ENCODE measurements at places on chromosomes 2 and 18. TPM values are rescaled to one million over a fixed set of nuclear protein-coding genes. Genes with fewer than 3 reads are reported as not detected.
A peak's percentile ranks its signal among the peaks of the same experiment; 100 is the strongest.

The ASB18 gene
- not detected for total RNA-seq

DNA sequence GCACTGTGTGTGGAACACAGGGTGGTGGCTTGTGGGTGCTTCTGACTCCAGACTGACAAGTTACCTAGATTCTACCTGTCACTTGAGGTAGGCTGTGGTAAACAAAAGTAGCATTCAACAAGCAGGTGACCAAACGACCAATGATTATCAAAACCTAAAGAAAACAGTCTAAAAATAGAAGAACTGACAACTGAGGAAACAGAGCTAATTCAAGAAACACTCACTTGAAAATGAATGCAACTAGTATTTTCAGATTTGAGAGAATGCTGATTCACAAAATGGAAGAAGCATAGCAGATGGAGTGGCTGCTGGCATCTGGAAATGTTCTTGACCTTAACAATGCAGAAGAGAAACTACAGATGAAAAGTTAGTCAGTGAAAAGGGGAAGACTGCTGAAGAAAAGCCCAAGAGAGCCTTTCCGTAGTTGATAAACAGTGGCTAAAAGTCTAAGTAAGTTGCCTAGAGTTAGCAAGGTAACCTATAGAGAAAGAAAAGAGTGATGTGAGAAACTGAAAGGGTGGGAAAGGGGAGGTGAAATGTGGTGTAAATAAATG, 170.4 kb downstream of the NCK2 start:
- no peak overlapping the region for H3K4me3 ChIP-seq
- DNase-seq = no peak
- H3K27me3 ChIP-seq = no peaks in the 10 kb centered on the region
- no peak overlapping the region for H3K27ac ChIP-seq

- H3K27ac ChIP-seq = no peak overlapping the region
- no peaks in the 10 kb centered on the region for H3K27me3 ChIP-seq
- H3K36me3 ChIP-seq = no peaks in the 10 kb centered on the region
- DNase-seq = no peak
- no peak overlapping the region for H3K4me3 ChIP-seq
Observed at GRCh38 chr2:57760381-57760801, 286.2 kb upstream of the VRK2 start.

- DNase-seq = no peak
- H3K27me3 ChIP-seq = no peaks in the 10 kb centered on the region
- H3K4me3 ChIP-seq = no peak overlapping the region
- no peaks in the 10 kb centered on the region for H3K36me3 ChIP-seq
- peaks cover 17% of the 10 kb centered on the region for H3K4me1 ChIP-seq
Observed at GRCh38 chr2:238731961-238732360, 115.9 kb upstream of the TWIST2 start.

DNA sequence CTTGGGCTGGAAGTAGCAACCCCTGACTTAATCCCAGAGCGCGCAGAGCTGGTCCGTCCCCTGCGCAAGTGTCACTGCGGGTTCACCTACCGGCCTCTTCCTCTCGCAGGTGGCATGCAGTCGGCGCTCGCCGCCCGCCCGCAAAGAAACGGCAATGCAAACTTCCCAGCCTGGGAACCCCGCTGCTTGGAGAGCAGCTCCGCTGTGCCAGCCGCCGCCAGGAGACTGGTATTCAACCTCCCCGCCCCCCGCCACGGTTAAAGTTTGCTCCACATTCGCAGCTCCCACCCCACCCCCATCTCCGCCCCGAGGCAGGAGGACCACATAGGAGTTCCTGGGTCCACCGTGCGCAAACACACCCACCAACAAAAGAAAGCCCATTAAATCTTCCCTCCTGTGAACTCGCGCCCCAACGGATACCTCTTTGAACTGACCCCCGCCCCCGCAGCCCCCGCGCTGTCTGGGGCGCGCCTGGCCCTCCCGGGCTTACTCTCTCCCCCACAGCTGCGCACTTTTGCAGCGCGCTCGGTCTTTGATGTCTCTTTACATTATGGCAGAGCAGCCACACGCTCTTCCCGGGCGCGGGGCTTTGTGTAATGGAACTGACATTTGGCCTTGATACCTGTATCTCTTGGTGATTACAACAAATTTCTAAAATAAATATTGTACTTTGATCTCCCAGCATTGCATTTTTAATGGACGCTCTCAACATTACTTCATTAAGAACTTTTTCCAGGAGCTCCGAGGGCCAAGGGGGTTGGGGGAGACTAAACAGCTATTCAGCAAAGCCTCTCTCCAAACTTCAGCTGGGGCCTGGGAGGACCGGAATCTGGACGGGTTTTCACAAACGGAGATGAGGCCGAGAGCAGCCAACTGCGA, 3.1 kb upstream of the SP5 start:
- H3K27ac ChIP-seq = no peak overlapping the region
- H3K36me3 ChIP-seq = no peaks in the 10 kb centered on the region
- no peak for DNase-seq

DNA sequence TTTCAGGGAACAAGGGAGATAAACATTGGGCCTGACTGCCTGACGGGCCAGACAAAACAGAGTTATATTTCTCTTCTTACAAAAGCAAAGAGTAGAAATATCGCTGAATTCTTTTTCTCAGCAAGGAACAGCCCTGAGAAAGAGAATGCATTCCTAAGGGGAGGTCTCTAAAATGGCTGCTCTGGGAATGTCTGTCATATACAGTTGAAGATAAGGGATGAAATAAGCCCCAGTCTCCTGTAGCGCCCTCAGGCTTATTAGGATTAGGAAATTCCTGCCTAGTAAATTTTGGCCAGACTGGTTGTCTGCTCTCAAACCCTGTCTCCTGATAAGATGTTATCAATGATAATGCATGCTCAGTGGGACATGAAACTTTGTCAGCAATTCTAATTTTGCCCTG, 134.9 kb upstream of the CNTNAP5 start:
- no peaks in the 10 kb centered on the region for H3K4me1 ChIP-seq
- no peak overlapping the region for H3K27ac ChIP-seq
- no peak for DNase-seq
- H3K36me3 ChIP-seq = no peaks in the 10 kb centered on the region

GRCh38 chr2:88400037-88400767, 52.3 kb downstream of the FOXI3 start:
- no peaks in the 10 kb centered on the region for H3K36me3 ChIP-seq
- no peaks in the 10 kb centered on the region for H3K27me3 ChIP-seq
- H3K27ac ChIP-seq = no peak overlapping the region
- H3K4me3 ChIP-seq = no peak overlapping the region

DNA sequence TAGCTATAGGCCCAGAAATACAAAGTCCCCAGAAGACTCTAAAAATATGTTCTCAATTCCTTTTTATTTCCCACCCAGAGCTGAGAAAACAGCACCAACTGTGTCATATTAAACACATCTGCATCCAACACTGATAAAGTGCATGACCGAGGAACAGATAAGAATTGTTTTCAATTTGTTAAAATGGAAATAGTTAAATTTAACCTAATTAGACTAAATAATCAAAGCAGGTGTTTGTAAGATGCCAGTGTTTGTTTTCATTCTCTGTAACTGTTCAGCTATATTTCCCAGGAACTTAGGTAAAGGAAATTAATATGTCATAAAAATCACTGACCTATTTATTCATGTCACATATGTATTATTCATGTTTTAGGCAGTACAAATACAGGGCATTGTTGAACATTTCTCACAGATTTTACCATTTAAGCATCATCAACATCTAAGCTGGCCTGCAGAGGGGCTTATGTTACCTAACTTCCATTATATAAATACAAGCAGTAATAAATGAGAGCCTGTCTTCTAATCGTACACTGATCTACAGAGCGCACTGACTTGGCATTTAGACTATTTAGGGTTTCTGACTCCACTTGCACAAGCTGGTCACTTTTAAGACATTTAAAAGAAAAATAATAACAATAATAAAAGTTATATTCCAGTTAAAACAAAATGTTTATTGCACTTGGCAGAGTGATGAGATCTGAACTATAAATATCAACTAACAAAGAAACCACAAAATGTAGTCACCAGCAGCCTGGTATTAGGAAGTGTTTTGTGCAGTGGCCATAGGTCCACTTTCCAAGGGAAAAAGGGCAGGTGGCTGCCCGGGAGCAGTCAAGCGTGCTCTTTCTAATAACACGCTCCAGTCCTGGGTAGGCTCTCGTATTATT, 86.6 kb upstream of the ZFP36L2 start:
- no peak overlapping the region for H3K4me3 ChIP-seq
- H3K27ac ChIP-seq = peak overlapping the region; percentile 84
- H3K27me3 ChIP-seq = no peaks in the 10 kb centered on the region
- no peak for DNase-seq
- no peaks in the 10 kb centered on the region for H3K4me1 ChIP-seq
- H3K36me3 ChIP-seq = no peaks in the 10 kb centered on the region

DNA sequence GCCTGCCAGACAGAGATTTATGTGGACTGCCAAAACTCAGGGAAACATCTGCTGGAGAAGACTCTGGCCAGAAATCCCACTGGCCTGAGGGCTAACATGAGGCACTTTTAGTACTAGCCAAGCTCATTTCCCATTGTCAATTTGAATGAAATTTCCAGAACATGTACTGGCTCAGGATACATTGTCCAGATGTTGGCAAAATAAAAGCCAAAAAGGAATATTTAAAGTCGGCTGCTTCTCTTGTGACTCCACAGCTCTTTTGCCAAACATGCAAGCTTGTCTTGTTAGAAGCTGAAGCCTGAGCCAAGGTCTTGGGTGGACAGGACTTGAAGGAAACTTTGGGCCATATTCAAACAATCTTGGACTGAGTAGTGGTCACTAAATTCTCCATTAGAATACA, 215.5 kb downstream of the NCKAP5 start:
- H3K27ac ChIP-seq = no peak overlapping the region
- H3K4me3 ChIP-seq = no peak overlapping the region
- no peaks in the 10 kb centered on the region for H3K4me1 ChIP-seq
- DNase-seq = no peak
- no peaks in the 10 kb centered on the region for H3K27me3 ChIP-seq
- H3K36me3 ChIP-seq = no peaks in the 10 kb centered on the region

- no peak overlapping the region for H3K27ac ChIP-seq
- H3K36me3 ChIP-seq = no peaks in the 10 kb centered on the region
- H3K4me3 ChIP-seq = no peak overlapping the region
- no peaks in the 10 kb centered on the region for H3K4me1 ChIP-seq
- no peak for DNase-seq
- H3K27me3 ChIP-seq = no peaks in the 10 kb centered on the region
Observed at GRCh38 chr2:154696810-154697417, 1.6 kb upstream of the KCNJ3 start.

DNA sequence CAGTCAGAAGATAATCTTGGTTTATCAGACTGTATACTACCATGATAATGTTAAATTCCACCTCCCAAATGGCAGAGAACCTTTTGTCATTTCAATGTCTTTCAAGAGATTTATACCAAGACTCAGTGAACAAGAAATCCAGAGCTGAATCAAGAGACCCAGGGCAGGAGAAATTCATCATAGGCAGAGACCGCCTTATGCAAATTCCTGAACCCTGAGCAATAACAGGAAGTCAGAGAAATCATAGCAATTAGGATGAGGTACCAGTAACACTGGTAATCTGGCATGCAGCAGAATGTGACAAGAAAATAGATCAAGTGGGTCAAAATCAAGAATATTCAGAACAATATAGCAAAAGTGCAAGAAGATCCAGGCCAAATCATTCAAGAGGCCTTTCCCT, 412.4 kb upstream of the LRATD1 start:
- H3K27ac ChIP-seq = no peak overlapping the region
- no peak for DNase-seq
- H3K27me3 ChIP-seq = no peaks in the 10 kb centered on the region

GRCh38 chr2:227057060-227057459, 106.9 kb downstream of the COL4A4 start:
- no peaks in the 10 kb centered on the region for H3K27me3 ChIP-seq
- DNase-seq = no peak
- no peaks in the 10 kb centered on the region for H3K4me1 ChIP-seq
- no peaks in the 10 kb centered on the region for H3K36me3 ChIP-seq
- H3K27ac ChIP-seq = no peak overlapping the region
- H3K4me3 ChIP-seq = no peak overlapping the region

GRCh38 chr2:140585016-140585415, 1545.8 kb downstream of the LRP1B start:
- DNase-seq = no peak
- no peak overlapping the region for H3K27ac ChIP-seq
- no peaks in the 10 kb centered on the region for H3K36me3 ChIP-seq
- H3K4me1 ChIP-seq = no peaks in the 10 kb centered on the region

Measured in uterus (tissue), 4 donors.